NCI-H1436 (cell line): ENCODE measurements at places on chromosomes 11 and 22.
A peak's percentile ranks its signal among the peaks of the same experiment; 100 is the strongest.

- DNase-seq = no peak
Observed at GRCh38 chr11:123588117-123588863, 66.1 kb downstream of the SCN3B start.

DNA sequence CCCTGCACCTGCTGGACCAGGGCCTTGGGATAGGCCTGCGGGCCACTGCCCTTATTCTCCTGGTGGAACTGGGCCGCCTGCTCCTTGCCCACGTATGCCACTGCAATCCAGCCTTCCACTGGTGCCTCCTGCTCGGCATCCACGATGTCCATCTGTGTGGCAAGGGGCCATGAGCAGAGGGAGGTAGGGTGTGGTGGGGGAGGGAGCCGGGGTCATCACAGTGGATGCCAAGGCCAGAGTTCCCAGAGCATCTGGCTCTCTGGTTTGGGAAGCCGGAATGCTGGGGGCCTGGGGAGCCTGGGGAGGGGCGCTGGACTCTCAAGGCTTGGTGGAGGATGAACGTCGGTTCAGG, 627 bp downstream of the RNF215 start:
- no peak for DNase-seq

DNA sequence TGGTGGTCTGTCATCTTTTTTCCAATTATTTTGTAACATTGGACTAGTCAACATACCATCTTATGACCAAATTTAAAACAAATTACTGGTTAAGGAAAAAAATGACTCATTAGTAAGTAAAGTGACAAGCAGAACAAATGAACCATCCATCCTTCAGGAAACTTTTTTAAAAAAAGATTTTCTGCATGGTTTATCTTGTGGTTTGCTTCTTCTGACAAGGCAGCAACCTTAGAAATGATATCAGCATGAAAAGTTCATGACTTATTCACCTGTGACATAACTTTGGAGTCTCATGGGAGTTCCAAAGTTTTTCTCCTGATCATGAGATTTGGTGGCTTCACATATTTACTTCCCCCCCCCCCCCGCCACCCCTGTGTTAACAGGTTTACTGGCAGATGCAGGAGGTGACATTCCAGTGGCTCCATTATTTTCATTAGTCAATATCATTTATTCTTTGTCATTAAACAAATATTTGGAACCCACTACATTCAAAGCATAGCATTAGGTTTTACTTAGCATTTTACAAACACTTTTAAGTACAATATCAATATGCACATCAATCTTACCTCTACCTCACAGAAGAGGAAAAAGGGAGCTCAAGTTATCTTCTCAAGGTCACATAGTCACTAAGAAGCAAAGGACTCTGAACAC, 40.7 kb downstream of the DCUN1D5 start:
- no peak for DNase-seq

- DNase-seq = no peak
Observed at GRCh38 chr11:74849525-74850391, 99.1 kb downstream of the XRRA1 start.

- DNase-seq = no peak
Observed at GRCh38 chr11:38553148-38553547, 1955.1 kb upstream of the RAG2 start.

GRCh38 chr11:88814076-88814475, 251.7 kb downstream of the GRM5 start:
- DNase-seq = no peak

DNA sequence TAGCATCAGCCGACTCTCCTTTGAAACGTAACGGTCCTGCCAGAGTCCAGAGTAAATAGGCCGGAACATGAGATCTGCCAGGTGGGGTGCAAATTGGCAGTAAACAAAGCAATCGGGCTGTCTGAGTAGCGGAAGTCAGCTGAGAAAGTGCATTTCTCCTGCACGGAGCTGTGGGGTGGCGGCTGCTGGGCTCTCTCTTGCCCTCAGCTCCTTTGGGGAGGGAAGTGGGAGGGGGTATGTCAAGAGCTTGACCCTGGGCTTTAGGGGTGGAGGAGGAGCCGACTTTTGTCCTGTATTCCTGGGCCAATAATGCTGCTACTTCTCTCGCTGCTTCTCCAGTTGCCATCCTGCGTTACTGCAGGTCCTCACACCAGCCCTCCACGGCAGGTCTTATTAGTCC, 11.6 kb downstream of the GRIK4 start:
- DNase-seq = no peak

GRCh38 chr11:8287297-8287696, 23.6 kb upstream of the LMO1 start:
- no peak for DNase-seq

- no peak for DNase-seq
Observed at GRCh38 chr22:31363885-31364465, 17.8 kb upstream of the PATZ1 start.

GRCh38 chr11:75968021-75968625, 153.1 kb downstream of the UVRAG start:
- no peak for DNase-seq

DNA sequence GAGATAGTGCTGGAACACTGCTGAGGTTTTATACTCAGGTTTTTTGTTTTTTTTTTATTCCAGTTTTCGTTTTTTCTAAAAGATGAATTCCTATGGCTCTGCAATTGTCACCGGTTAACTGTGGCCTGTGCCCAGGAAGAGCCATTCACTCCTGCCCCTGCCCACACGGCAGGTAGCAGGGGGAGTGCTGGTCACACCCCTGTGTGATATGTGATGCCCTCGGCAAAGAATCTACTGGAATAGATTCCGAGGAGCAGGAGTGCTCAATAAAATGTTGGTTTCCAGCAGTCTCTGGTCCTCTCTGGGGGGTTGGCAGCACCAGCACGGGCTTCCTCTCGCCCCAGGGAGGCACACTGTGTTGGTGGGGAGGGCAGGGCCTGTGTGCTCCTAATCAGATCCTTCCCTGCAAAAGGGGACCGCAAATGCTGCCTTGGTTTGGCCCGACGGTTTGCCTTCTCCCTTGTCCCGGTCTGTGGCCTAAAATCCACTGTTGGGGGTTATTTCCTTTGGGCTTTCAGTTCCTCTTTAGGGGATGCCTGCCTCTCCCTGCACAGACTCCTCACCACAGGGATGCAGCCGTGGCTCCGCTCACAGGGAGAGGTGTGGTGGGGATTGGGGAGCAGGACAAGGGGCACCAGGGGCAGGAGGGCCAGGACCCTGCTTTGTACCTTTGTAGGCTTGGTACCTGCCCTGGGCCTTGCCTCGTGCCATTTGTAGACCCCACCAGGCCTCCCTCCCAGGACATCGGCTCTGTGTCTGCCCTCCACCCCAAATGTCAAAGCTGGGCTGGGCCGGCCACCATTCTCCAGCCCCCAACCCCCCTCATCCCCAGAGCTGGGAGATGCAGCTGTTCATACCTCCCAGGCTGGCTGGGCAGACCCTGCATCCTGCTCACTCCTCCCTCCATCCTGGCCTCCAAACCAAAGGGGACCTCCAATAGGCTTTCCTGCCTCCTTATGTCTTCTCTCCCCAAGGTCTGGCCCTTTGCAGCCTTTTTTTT, 13.5 kb downstream of the MCAT start:
- no peak for DNase-seq

- DNase-seq = peak; percentile 20
Observed at GRCh38 chr22:37674951-37675929, at the start of gene LGALS1. TSS of gene LGALS1 (plus strand) at chr22:37675636. CDS start at chr22:37675703, 67 bp downstream.

- DNase-seq = no peak
Observed at GRCh38 chr11:5151713-5152153, 2.8 kb downstream of the OR52A1 start.
